Hematopoietic multipotent progenitor cell treated with erythropoietin and hydrocortisone succinate and interleukin-3 and kit ligand, for 6 days (in vitro differentiated cells): ENCODE measurements at places on chromosomes 12 and 14.

GRCh38 chr14:51822499-51822898 is 37.9 kb upstream of the GNG2 start:
- DNase-seq, result no peak

GRCh38 chr14:92687681-92688433 is 60.6 kb downstream of the LGMN start:
- no peak for DNase-seq

DNA sequence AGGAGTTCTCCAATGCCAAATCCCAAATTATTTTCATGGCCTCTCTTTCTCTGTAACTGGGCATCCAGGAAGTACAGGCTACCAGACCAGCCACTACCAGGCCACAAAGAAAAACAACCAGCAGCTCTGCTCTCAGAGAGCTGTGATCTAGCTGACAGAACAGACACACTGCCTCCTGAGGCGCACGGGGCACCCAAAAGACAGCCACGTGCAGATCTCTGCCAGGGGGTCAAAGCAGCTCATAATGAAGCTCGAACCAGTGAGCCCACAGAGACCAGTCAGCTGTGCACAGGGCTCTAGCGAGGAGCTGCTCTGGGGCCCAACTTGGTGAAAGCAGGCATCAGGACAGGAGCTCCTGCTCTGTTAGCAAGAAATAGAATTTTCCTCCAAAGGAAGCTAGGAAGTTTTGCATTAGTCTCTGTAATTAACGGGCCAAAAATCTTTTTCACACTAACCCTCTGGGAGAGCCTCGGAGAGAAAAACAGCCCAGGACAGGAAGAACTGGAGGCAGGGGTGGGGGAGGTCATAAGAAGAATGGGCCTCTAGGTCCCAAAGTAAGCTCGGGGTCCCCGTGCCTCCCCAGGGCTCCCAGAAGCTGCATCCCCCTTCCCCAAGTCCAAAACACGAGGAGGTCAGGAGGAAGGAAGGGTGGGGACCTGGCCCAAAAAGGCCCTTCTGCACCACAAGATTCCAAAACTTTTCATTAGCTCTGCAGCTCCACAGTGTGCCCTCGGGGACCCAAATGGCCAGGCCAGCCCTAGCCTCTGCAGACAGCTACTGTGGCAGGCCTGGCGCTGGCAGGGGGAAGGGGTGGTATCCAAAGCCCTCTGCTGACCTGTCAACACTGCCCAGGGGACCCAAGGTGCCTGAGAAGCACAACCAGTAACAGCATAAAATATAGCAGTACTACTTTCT is 30.2 kb downstream of the ACTN1 start:
- DNase-seq, result no peak

DNA sequence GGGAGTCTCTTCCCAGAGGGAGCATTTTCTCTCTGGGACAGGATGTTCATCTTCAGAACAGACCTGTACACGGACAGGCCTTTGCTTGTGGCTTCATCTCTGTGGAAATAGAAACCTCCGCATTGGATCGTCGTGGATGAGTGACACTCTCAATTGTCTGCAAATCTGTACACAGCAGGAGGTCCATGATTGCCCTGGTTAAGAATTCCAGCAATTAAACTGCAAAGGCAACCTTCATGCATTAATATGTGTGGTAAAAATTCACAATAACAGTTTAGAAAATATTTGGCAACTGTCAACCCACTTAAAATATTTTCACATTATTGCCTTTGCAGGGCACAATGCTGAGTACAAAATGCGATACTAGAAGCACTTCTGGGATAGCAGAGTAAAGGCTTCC is 149.8 kb upstream of the SFSWAP start:
- DNase-seq, result no peak

GRCh38 chr12:32757157-32757556 is 1.5 kb upstream of the YARS2 start:
- no peak for DNase-seq

DNA sequence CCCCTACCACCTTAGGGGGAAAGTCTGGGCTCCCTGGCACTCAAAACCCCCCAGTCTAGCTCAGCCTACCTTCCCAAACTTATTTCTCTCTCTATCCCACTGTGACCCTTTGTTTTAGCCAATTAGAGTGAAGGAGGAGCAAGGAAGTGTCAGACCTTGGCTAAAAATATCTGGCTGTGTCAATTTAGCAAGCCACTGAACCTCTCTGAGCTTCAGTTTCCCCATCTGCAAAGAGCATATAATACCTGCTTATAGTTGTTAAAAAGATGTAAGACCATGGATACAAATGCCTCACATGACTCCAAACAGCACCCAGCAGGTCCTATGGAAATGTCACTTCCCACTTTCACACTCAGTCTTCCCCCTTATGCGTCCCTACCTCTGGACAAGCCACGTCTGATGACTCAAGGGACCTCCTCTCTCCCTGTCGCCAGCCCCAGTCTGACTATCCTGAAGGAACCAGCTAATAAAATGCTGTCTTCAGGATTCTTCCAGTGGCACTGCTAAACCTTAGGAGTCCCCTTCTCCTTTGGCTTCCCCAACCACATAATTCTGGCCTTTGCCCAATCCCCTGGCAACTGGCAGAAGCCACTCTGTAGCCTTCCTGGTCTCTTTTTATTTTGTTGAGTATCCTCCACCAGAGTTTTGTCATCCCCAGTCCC is 19.3 kb downstream of the FOXN3 start:
- DNase-seq, result no peak

- DNase-seq, result no peak
Measured at GRCh38 chr12:88417531-88417930, 162.7 kb downstream of the KITLG start.

DNA sequence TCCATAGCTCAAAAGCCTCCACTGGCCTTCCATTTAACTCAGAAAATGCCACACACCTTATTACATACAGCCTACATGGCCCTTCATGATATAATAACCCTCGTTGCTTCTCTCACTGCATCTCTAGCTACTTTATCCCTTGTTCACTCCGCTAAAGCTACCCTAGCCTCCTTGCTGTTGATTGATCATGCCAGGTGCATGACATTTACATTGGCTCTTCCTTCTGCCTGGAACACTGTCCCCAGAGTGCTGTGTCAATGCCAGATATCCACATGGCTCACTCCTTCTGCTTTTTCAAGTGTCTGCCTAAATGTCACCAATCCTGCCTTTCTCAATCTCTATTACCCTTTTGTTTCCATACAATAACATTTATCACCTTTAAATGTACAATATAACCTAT is 58.3 kb downstream of the CAND1 start:
- no peak for DNase-seq

DNA sequence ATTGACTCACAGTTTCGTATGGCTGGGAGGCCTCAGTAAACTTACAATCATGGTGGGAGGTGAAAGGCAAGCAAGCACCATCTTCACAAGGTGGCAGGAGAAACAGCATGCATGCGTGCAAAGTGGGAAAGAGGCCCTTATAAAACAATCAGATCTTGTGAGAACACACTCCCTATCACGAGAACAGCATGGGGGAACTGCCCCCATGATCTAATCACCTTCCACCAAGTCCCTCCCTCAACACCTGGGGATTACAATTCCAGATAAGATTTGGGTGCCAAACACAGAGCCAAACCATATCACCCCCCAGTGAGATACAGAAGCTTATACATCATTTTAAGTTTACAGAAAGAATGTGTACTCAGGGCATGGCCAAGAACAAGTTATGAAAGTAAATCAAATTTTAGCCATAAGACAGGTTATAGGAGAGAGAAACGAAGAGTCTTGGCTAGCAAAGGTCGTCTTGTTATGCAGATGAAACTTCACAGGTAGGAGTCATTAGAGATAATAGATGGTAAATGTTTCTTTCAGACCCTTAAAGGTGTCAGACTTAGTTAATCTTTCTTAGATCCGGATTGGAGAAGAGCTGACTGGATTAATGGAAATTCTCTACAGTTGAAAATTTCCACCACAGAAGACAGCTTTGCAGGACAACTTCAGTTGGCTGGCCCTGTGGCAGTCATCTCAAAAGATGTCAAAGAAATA is 79.8 kb upstream of the SEL1L start:
- no peak for DNase-seq
